CD8-positive, alpha-beta memory T cell (primary cell): ENCODE measurements at places on chromosomes 11 and 22.

GRCh38 chr11:118634431-118635236 is 27.2 kb downstream of the PHLDB1 start:
- DNase-seq = no peak

DNA sequence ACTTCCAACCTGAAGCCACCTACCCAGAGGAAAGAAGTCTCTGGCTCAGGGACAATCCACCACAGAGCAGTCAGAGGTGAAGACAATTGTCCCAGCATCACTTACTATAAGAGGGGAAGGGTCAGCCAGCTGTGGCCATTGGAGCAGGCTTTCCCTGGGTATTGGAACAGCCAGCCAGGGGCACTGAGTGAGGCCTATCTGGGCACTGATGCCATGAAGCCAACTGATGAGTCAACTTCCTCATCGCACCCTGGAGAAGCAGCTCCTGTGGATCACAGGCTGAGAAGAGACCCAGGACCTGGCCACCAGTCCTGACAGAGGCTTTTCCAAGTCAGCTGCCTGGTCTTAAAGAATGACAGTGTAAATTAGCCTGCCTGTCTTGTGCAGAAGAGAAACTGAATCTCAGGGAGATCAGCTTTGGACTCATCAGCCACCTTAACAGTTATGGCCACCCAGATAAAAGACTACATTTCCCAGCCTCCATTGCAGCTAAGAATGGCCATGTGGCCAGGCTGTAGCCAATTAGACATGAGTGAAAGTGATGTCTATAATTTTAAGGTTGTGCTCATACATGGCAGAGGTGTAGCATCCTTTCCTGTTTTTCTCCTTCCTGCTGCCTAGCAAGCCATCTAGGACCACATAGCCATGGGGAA is 19.0 kb downstream of the CHST1 start:
- no peak for DNase-seq

- DNase-seq = no peak
Measured at GRCh38 chr11:118079491-118079890, 2.6 kb downstream of the TMPRSS4 start.

DNA sequence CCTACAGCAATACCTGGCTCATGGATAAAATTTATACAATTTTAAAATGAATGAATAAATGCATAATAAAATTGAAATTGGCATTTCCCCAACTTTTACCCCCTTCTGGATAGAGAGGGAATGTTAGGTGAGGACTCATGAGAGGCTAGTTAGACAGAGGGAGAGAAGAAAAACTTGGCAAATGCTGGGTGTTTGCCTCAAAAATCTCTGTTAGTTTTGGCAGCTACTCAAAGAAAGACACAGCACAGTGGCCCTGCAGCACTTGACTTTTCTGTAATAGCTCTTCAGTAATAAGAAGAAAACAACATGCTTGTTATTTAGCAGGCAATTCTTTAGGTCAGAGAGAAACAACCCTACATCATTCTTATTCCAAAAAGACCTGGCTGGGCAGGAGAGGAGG is 20.7 kb upstream of the IZUMO1R start:
- no peak for DNase-seq

DNA sequence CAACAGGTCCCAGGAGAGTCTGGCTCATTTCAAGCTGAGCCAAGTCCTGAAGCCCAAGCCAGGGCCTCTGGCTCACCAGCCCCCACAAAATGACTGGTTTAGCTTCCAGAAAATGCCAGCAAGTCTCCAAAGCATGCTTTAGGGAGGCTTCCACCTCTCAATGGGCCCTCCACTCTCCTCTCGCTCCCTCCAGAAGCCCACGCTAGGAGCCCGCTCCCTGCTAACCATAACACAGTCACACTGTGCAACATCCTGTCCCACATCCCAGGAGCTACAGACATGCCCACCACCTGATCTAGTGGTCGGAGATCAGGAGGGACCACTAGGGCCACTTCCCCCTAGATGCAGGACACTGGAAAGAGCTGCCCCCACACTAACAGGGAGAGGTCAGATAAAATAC is 6.9 kb downstream of the SULT4A1 start:
- no peak for DNase-seq

GRCh38 chr11:19978668-19979518 is 181.4 kb downstream of the DBX1 start:
- no peak for DNase-seq

DNA sequence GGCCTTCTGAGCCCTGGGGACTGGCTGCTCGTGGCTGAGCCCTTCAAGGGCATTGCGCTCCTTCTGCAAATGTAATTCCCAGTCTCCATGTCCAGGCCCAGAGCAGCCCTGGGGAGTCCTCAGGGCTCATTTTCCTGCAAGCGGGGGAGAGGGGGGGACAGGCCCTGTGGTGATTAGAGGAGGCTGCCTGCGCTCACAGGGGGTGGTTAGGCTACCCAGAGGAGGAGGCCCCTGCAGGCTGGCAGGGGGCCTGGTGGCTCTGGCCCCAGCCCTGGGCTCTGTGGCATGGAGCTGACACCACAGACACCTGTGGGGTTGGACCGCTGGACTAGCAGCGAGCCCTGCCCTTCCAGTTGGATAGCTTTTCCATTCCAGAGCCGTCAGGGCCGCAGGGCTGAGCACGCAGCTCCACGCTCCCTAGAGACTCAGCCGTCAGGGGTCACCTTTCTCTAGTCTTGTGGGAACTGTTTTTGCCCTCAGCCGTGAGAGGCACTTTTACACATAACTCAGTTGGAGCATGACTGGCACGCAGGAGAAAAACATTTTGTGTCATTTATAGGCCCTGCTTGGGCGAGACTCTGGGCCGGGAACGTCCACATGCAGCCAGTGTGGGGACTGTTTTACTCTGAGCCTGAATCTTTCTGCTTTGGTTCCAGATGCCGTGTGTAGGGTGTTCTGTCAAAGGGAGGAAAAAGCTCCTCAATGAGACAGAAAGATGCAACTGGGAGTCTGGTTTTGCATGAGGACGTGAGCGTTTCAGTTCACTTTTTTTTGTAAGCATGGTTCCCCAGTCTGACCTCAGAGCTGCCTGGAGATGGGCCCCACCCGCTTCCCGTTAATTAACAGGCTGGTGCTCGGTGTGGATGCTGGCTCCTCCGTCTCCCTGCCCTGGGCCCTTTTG is 58.1 kb downstream of the LRP5 start:
- DNase-seq = no peak

GRCh38 chr11:124167826-124168231 is 15.3 kb upstream of the OR10D3 start:
- DNase-seq = no peak

GRCh38 chr22:17083255-17083654 is 1.5 kb upstream of the IL17RA start:
- no peak for DNase-seq

DNA sequence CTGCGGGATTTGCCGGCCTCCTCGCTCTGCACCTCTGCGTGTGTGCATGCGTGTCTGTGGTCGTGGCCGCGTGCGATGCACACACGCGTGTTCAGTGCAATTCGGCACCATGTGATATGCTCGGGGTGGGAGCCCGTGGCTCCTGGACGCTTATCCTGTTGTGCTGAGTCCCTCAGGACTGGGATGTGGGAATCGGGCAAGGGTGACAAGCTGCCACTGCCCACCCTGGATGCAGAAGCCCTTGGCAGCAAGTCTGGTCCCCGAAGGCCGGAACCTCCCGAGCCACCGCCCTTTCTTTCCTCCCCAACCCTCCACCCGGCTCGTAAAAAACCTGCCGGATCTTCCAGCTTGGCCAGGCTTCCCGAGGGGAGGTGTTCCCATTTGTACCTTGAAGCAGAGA is 128.2 kb downstream of the PHF21B start:
- peak; percentile 33 for DNase-seq

GRCh38 chr11:111155021-111155420 is 90.5 kb upstream of the POU2AF2 start:
- no peak for DNase-seq

GRCh38 chr11:46560300-46560991 is 33.4 kb downstream of the AMBRA1 start:
- peak; percentile 27 for DNase-seq

DNA sequence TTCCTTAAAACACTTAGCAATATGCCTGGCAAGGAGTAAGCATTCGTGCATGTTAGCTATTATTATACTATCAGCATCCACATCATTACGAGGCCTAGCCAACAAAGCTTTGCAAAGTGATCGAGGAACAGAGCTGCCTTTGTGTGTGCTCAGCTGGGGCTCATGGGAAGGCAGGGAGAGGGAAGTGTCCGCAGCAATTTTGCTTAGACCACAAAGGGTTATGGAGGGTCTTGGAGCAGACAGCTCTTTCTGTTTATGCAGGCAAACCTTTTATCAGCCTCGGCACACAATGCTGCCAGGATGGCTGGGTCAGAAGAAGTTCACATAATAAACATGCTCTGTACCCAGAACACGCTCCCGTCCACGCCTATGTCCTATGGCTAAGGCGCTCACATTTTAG is 10.9 kb upstream of the DKK3 start:
- no peak for DNase-seq

GRCh38 chr22:31944700-31945442 is 536 bp downstream of the YWHAH start:
- peak; percentile 28 for DNase-seq

DNA sequence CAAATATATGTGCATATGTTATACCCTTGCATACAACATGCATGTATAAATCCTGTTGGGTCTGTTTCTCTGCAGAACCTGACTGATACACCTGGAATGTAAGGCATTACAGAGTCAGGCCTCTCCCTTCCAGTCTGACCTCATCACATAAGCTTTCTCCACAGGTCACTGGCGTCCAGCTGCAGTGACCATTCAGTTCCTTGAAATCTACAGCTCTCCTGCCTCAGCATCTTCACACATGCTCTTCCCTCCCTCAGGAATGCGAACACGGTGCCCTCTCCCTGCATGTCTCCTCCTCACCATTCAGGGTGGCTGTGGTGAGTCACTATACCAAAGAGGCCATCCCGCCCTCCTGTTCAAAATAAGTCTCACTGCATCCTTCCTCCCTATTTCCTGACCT is 657.8 kb upstream of the B3GAT1 start:
- DNase-seq = no peak

- no peak for DNase-seq
Measured at GRCh38 chr11:2770761-2771301, 71.0 kb upstream of the KCNQ1OT1 start.

- no peak for DNase-seq
Measured at GRCh38 chr11:74689666-74690065, 41.6 kb downstream of the CHRDL2 start.

GRCh38 chr11:102914238-102915043 is 39.7 kb upstream of the MMP12 start:
- no peak for DNase-seq

DNA sequence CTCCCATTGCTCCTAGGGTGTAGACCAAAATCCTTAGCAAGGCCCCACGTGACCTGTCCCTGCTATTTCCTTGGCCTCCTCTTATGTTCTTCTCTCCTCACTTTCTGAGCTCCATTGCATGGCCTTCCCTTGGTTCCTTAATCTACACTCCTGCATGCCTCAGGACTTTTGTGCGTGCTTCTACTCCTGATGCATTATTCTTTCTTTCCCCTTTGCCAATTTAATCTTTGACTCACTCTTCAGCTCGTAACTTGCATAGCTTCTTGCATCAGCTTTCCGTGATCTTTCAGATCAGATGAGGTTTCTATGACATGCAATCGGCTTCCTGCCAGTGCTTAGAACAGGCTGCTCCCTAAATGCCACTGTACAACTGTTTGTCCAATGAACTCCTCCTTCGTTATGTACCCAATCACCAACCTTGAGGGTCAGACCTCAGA is 261.6 kb upstream of the CADM1 start:
- DNase-seq = no peak

DNA sequence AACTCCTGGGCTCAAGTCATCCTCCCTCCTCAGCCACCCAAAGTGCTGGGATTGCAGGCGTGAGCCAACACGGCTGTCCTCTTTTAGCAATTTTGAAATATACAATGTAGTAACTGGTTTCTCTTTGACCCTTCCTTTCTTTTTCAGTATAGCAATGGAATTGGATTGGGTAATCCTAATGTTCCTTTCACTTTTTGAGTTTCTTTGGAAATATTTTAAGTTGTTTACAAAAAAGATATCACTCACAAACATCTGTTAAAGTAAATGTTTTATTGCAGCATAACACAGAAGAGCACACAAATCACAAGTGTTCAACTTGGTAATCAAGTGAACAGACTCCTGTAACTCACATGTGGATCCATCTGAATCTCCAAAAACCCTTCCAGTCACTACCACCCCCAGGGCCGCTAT is 44.6 kb upstream of the EP300 start:
- DNase-seq = no peak

DNA sequence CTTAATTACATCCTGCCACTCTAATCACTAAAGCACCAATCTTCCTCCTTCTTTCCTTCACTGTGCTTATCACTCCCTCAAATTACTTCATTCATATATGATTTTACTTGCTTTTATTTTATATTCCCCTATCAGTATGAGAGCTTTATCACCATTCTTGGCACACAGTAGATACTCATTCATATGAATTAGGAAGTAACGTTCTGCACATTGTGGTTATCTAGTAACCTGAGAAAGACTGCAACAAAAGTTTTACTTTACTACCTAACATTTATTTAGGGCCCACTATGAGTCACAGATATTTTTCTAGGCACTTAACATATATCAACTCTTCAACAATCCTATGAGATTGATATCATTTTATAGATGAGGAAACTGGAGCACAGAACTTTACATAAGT is 1559.9 kb upstream of the TENM4 start:
- DNase-seq = no peak

DNA sequence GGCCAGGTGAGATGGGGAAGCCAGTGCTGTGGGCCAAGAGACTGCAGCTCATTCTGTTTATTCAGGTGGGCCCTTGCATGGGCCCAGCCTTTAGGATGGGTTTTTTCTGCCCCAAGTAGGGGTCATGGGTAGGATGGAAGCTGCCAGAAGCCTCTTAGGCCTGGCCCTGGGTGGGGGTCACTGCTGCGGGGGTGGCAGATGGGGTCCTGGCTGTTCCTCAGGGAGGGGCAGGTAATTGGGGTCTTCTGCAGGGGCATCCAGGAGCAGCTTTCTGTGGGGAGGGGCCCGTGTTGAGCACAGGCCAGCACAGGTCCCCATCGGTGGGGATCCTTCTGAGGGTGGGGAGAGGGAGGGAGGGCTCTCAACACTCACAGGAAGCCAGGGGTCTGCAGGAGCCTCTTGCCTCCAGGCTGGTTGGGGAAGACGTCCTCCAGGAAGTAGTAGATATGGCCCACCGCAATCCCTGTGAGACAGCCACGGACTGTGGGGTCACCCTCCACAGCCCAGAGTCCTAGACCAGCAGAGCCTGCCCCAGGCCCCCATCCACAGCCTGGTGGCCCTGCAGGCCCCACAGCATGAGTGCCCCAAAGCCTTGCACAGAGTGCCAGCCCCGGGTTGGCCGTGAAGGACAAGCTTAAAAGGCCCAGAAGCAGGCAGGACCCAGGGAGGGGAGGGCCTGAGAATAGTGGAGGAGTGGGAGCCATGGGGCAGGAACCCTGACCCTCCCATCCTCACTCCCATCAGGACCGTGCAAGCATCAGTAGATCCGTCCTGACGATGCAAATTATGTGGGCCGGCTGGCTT is 1.9 kb downstream of the DERL3 start:
- DNase-seq = no peak

- no peak for DNase-seq
Measured at GRCh38 chr11:109706945-109707344, 285.0 kb downstream of the C11orf87 start.

GRCh38 chr11:101226617-101227016 is 97.0 kb upstream of the PGR start:
- no peak for DNase-seq
